ENCODE measurements at places on chromosomes 12 and 14.

DNA sequence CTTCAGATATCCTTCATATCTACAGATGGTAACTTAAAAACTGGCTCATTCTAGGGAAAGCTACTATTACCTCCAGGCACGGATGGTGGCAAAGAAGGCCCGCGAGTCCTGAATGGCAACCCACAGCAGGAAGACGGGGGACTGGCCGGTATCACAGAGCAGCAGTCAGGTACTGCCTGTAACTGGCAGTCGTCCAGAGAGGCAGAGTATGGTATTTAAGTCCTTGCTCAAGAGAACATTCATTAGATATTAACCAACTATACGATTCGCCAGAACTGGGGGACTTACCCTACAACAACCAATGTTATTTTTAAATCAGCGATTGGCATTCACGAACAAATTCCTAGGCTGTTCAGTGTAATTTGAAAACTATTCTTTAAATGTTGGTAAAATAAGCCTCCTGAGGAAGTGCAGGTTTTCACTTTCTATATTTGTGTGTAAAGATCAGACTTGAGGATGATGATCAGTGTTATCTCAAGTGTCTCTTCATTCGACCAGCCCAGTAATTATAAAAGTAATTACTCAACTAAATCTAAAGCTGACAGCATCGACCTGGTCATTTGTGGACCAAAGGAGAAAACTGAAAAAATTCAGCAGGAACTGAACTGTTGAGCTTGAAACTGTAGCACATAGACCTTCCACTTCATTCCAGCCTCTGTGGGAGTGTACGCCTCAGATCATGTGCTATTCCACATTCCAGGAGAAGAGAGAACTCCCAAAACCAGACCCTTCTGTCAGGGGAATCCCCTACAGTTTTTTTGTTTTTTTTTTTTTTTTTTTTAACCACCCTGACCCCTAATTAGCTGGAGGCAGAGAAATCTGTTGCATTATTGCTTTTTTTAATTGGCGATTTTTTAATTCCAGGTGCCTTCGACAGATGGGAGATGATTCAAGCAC, 75.6 kb downstream of the ESR2 start:
- DNase-seq: no peak

DNA sequence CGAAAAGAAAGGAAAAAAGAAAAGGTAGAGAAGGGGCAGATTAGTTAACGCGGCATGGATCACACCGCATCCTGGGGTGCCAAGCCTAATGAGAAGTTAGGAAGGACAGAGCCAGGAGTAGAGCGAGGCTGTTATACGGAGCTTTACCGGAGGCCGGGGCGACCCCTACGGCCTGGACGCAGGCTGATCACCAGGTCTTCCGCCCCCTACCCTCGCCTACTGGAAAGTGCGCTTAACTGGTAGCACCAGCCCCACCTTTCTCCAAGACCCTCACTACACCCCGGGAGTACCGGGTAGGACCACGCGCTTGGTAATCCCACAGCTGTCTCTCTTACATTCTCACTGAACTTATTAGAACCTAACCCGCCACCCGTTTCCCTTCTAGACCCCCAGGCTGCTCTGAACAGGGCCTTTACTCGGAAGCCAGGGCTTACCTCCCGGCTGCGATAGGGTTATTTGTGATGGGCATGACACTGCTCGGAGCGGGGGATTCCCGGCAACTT, 33.8 kb downstream of the WBP11 start:
- no peak for DNase-seq

- no peak for DNase-seq
These were observed 253.1 kb downstream of the ANO6 start for GRCh38 chr12:45468751-45469615.

DNA sequence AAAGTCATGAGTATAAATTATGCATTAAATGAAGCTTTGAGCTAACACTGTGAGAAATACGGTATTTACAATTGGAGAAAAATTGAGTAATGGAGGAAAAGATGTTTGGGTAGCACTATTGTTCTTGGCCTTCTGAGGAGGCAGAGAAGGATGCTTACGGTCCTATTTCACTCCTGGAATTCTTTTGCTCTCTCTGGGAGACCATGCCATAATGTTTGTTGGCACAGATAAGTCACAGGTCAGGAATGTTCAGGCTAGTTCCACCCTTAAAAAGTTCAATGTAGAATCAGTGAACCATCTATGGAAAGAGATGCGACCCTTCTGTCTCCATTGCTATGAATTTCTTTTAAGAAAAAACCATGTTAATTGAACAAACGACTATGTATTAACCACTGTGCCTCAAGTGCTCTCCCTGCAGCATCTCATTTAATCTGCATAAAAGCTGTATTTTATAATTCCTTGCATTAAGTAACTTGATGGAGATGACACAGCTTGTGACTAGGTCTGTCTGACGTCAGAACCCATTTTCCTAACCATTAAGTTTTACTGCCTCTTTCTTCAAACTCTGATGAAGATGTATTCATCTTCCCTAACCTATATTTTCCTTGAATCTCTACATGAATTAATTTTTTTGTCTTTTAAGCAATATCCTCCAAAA, 9.5 kb downstream of the BATF start:
- no peak for DNase-seq

GRCh38 chr14:58923751-58924405, 264.6 kb upstream of the DAAM1 start:
- DNase-seq: no peak

GRCh38 chr12:109696485-109697269, 16.9 kb upstream of the FAM222A start:
- DNase-seq: no peak

- DNase-seq: no peak
These were observed 2.1 kb upstream of the B3GNT4 start for GRCh38 chr12:122201381-122201780.

GRCh38 chr12:14775636-14775980, 27.7 kb downstream of the WBP11 start:
- DNase-seq: peak; percentile 36

- peak; percentile 72 for DNase-seq
These were observed 23.0 kb downstream of the MNAT1 start for GRCh38 chr14:60757567-60758002.

DNA sequence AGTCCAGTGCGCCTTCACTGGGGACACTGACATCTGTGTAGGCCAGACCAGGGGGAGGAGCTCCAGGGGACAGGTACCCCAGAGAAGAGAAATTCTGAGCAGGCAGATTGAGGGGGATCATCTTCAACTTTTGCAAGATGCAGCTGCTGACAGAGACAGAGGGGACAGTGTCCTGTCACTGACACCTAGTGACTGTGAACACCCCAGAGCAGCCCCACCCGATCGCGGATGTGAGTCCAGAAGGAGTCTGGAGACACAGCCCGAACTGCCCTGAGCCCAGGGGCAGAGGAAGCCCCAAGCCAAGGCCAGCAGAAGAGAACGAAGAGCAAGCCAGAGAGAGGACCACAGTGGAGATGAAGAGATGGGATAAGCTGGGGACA, 21.7 kb upstream of the LRTM2 start:
- no peak for DNase-seq

- no peak for DNase-seq
These were observed 82.1 kb downstream of the PLXNC1 start for GRCh38 chr12:94230357-94230905.

DNA sequence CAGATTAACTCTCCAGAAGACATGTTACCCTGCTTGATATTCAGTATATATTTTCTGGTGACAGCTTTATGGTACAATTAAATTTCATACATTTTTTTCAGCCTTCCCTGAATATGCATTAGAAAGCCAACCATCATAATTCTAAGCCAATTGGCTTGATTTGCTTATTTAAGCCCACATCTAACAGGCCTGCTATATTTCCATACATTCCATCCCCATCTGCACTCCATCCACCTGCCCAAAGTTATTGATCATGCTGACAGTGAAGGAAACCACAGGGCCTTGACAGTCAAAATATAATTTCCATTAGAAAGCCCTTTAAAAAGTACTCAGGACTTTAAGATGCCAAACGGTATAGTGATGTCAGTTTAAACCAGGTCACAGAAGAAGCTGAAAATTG, 164.3 kb downstream of the GXYLT1 start:
- DNase-seq: no peak

GRCh38 chr14:71400871-71401321, 493.6 kb downstream of the PCNX1 start:
- no peak for DNase-seq

DNA sequence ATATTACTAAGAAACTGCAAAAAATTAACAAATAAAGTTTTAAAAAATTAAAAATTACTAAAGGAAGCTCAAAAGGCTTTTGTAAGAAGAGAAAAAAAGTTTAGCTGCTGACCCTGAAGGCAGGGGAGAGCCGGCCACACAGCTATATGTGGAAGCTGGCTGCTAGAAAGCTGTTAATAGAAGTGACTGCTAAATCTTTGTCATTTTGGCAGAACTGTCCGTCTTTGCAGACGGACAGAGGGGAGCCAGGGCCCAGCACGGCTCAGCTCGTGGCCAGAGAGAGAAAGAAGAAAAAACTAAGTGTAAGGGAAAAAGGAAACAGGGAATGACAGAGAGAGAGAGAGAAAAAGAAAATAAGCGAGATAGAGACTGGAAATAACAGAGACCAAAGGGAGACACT, 27.9 kb downstream of the PRMT8 start:
- no peak for DNase-seq

DNA sequence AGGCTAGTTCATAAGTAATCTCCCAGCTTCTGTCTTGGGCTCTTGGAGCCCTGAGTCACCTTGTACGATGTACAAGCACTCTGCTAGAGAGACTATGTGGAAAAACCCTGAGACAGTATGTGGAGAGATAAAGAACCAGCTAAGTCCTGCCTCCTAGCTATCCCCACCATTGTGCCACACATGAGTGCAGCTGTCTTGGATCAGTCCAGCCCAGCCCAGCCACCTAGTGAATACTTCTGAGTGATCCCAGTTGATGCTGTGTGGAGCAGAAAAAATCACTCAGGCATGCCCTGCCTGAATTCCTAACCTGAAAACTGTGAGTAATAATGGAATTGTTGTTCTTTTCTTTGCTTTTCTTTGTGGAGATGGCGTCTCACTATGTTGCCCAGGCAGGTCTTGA, 5.1 kb upstream of the SERPINA6 start:
- no peak for DNase-seq

GRCh38 chr12:124487066-124487833, 80.2 kb downstream of the NCOR2 start:
- no peak for DNase-seq

GRCh38 chr12:89166121-89166520, 186.2 kb downstream of the DUSP6 start:
- no peak for DNase-seq

- no peak for DNase-seq
These were observed 77.0 kb downstream of the SLC25A47 start for GRCh38 chr14:100400115-100400514.

GRCh38 chr12:9719790-9720189, 13.1 kb downstream of the CLECL1 start:
- DNase-seq: no peak

- no peak for DNase-seq
These were observed 38.1 kb upstream of the NPAS3 start for GRCh38 chr14:32900547-32900946.

- DNase-seq: no peak
These were observed 28.5 kb downstream of the CPM start for GRCh38 chr12:68904351-68904962.

- peak; percentile 81 for DNase-seq
These were observed at the start of gene RNASE4 for GRCh38 chr14:20683891-20684661. Gene RNASE4 (plus strand): TSS chr14:20684560. CDS start chr14:20699372, 14,812 bp downstream.

- DNase-seq: no peak
These were observed 92.9 kb upstream of the EGLN3 start for GRCh38 chr14:34043627-34044372.

DNA sequence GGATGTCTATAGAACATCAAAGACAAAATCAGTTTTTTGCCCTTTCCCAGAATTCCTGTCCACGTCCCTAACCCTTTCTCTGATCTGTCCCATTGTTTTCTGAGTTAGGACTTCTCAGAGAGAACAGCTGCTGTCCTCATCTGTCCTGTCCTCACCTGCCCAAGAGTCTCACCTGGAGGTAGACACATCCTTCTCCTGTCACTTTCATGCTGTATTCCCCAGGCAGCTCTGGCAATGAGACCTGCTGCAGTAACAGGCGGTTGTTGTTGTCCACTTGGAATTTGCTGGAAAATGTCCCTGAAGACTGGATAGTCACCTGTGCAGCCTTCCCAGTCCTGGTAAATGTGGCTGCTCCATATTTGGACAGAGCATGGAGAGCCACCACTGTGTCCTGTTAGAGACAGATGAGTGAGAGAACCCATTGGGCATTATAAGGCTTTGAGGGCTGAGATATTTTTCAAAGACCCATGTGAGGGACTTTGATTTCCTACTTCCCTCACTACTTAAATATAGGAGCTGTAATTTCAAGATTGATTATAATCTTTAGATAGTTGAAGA, 43.2 kb downstream of the A2M start:
- DNase-seq: no peak

DNA sequence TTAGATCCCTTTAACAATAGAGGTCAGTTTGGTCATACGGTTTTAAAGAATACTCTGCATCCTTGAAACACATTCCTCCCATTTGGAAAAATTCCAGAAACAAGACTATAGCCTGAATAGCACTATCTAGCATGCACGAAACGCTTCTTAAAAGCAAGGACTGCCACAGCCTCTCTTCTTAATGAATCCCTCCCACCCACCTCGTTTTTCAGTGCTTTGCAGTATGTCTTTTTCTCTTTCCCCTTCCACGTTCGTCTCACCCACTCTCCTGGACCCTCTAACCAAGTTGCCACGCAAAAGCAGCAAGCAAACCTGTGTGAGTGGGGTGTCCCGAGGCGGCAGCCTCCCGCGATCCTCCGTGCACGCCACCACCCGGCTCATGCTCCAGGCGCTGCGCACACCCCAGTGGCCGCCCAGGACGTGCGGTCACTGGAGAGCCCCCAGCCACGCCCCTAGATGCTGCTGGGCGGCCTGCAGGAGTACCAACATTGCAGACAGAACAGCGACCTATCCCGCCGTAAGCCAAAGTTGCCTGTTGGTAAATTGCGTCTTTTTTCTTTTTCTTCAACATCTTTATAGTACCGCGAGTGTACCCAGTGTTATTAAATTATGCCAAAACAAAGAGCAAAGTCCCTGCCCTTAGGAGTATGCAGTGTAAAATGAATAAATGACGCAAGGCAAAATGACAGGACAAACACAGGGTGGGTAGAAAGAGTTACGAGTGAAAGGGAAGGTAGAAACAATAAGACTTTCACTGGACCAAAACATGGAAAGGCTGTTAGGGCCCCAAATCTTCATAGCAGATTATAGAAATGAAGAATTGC, at the start of gene SLC38A4:
SLC38A4 (minus strand) TSS at position 407 of the 824 bp plus-strand sequence. CDS start 32,926 bp downstream, outside the sequence.
- DNase-seq: peak; percentile 17

DNA sequence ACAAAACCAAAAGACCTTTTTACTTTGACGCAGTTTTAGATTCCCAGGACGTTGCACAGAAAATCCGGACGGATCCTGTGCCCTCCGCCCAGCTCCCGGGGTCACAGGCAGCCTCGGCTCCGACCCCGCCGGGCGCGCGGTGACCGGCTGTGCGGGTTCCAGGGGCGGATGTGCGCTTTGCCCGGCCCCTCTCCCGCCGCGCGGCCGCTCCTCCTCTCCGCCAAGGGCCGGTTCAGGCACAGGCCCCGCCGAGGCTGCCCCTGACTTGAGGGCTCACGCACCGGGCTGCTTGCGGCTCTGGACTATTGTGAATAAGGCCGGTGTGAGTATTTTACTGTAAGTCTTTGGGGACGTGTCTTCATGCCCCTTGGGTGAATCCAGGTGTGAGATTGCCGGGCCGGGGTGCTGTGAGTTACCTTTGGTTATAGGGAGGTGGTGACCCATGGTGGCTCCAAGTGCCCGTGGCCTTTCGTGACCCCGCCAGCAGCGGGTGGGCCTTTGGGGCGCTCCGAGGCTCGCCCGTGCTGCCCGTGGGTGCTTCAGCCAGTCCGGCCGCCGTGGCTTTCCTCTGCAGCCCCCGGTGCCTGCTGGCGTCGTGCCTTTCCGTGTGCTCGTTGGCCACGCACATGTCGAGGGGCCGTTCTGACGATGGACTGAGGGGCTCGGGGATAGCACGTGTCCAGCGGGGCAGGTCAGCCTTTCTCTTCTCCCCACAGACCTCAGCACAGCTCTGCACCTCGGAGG, 45.9 kb downstream of the NOC4L start:
- DNase-seq: no peak
